ENCODE measurements at places on chromosomes 16 and 17. TPM values are rescaled to one million over a fixed set of nuclear protein-coding genes. Genes with fewer than 3 reads are reported as not detected.

GRCh38 chr16:79274264-79274663 lies 326.3 kb downstream of the MAF start:
- DNase-seq: no peak

- DNase-seq: no peak
Observed at GRCh38 chr16:23788685-23789084, 33.9 kb downstream of the CHP2 start.

Gene TMEM100
- total RNA-seq: 21.2 TPM

DNA sequence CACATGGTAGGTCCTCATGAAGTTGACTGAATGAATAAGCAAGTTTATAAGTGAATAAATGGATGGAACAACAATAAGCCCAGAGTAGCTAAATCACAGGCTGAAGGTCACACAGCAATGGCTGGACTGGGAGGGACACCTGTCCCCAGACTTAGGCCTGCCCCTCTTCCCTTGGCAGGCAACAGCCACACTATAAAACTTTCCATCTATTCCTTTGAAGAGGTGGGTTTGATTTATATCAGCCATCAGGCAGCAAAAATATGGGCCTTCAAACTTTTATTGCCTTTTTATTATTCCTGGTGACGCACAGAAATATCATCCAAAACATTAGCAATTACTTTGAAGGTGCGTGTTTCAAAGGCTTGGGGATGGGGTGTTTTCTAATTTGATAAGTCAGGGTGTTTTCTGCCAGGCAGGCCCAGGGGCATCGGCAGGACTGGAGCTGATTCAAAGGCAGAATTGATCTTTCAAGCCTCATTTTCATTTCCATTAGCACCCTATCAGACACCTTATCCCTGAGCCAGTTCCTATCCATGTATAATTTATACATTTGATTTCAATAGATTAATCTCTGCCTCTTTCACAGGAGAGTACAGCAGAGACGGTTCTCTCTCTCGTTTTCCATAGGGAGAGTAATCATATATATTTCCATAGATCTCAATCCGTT lies 67.2 kb upstream of the LYRM9 start:
- DNase-seq: no peak

GRCh38 chr17:627051-627450 lies 87.6 kb downstream of the VPS53 start:
- no peak for DNase-seq

Gene SBK1
- total RNA-seq: 1.3 TPM

- DNase-seq: no peak
Observed at GRCh38 chr16:82195917-82196494, 26.0 kb upstream of the MPHOSPH6 start.

GRCh38 chr16:74480150-74481029 lies 59.1 kb upstream of the CLEC18B start:
- DNase-seq: peak; percentile 3

DNA sequence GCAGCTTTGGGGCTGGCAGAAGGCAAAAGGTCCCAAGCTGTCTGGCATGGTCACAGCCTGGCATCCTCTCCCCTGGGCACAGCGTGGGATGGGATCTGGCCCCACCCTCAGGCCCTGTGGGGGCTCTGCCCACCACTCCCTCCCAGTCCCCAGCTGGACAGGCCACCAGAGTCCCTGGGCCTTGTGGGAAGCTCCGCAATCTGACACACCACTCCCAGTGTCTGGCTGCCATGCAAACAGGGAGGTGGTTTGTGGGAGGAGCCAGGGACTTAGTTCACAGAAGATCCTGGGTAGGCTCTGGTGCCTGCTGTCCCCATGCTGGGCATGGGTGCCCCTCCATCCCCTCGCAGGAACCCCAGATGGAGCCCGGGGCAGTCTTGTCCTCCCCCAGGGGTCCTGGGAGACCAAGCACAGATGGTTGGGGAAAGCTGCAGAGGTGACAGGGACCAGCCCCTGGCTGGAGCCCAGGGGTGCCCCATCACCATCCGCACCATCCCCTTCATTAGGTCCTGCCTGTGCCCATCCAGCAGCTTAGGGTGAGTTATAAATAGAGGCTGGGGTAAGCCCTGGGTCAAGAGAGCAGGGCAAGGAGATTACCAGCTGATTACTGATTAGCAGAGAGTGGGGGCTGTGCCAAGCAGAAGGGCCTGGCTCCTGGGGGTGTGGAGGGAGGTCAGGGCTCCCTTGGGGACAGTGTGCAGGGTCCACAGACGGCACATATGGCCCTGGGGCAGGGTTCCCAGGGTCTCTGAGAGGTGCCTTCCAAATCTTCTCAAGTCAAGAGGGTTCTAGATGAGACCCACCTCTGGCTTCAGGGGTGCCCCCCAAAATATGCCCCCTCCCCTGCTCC lies 6.2 kb downstream of the FSCN2 start:
- no peak for DNase-seq

DNA sequence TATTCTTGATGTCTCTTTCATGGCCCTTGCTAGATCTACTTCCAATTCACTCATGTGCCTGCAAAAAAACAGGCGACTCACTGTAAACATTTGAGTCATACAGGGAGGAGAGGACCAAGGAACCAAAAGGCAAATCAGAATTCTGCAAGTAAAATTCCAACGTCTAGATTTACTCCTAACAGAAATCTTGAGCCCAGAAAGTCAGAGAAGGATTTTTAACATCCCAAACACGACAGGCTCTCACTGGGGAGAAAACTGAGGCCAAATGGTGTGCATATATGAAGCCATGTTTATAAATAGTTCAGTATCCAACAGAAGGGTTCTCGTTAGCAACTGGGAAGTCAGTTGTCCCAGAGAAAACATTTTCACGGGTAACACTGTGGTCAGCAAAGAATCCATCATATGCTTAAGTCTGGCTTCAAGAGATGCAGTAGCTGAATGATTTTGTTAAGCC lies 40.1 kb downstream of the LITAF start:
- DNase-seq: peak; percentile 29

- no peak for DNase-seq
Observed at GRCh38 chr16:15052747-15053476, 3.0 kb downstream of the NTAN1 start.

Gene CCL7
- total RNA-seq: not detected

- DNase-seq: no peak
Observed at GRCh38 chr16:1035066-1035415, 37.5 kb upstream of the SSTR5 start.

GRCh38 chr17:49213399-49213798 lies 2.9 kb downstream of the ABI3 start:
- no peak for DNase-seq

Gene NAGS
- 0.49 TPM for total RNA-seq
